ENCODE measurements at places on chromosomes 1 and 21.

DNA sequence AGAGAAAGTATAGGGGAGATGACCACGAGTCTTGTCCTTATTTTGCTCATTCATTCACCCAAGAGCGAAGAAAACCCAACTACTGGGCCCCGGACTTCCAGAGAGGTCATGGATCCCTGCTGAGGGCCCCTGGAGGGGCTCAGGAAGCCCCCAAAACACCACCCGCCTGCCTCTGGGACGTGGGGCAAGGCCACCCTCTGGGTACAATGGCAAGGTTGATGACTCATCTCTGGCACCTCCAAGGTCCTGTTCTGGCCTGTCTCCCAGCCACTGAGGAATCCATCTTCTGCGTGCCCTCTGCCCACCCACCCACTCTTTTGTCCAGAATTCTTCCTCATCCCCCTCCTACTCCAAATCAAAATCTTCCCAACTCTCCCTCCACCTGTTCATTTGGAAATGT lies 21.3 kb upstream of the PRDM15 start:
- no peak for DNase-seq

DNA sequence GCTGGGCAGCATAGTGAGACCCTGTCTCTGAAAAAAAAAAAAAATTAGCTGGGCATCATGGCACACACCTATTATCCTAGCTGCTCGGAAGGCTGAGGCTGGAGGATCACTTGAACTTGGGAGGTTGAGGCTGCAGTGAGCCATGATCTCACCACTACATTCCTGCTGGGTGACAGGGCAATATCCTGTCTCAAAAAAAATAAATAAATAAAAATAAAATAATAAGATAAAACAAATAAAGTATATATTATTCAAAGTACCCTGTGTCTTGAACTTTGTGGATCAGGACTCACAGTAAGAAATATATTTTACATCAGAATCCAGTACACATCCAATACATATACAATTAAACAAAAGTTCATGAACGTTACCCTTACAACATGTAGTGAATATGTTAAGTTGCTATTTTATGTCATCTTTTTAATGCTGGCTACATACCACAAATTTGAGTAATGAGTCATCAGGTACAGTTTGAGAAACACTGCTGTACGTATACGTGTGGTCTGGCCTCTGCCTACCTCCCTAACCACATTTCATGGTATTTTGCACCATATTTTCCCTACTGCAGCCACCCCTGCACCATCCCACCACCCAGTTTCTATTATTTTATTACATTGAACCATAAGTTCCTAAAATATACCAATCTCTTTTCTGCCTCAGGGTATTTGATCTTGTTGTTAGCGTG lies 4.4 kb downstream of the NME7 start:
- DNase-seq: no peak

GRCh38 chr1:30414086-30414850 lies 309.1 kb downstream of the MATN1 start:
- no peak for DNase-seq

DNA sequence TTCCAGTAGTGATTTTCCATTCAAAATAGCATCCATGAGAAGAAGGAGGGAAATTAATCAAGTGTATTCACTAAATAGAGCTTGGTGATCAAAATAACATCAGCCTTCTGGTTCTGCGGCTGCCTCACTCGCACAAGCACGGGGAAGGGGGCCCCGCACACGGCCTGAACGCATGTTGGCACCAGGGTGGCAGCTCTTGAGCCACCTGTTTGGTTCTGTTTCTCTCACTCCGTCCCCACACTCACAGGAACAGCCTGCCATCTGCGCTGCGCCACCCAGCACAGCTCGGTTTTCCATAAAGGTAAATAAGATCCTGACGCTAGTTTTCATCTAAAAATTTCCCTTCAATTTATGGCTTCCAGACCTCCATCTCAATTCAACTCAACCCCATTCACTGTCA lies 49.4 kb downstream of the TIAM1 start:
- DNase-seq: no peak

- peak; percentile 65 for DNase-seq
Observed at GRCh38 chr1:24984800-24985522, 54.9 kb upstream of the RUNX3 start.

DNA sequence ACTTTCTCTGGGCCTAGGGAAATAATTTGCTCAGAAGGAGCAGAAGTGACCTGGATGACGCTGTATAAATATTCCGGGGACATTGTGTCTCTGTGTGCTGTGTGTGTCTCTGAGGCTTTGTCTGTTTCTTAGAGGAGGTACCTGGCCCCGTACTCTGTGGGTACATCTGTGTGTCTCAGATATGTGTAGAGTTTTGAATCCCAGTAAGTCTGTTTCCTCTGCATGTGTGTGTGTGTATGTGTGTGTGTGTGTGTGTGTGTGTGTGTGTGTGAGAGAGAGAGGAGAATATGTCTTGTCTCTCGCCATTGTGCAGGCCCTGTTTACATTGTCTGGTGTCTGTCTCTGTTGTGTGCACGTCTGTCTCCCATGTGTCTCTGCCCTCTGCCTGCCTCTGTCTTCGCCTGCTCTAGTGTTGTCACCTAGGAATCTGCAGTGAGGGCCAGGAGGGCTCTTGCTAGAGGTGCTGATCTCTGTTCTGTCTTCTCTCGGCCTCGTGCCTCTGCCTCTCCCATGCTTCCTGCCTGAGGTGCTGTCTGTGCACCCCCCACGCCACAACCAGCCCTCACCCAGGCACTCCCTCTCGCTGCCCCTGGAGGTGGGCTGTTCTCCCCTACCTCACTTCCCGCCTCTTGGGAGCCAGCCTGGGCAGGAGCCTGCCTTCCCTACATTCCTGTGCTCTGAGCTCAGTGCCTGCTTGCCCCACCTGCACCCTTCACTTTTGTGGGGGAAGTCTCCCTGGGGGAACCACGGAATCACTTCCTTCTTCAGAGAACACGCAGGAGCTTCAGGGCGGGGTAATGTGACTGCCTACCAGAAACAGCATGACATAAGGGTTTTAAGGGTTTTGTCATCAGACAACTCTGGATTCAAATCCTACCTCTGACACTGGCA lies 5.9 kb downstream of the MAP7D1 start:
- peak; percentile 70 for DNase-seq
